ENCODE measurements at places on chromosomes 2 and 18.
A peak's percentile ranks its signal among the peaks of the same experiment; 100 is the strongest.

DNA sequence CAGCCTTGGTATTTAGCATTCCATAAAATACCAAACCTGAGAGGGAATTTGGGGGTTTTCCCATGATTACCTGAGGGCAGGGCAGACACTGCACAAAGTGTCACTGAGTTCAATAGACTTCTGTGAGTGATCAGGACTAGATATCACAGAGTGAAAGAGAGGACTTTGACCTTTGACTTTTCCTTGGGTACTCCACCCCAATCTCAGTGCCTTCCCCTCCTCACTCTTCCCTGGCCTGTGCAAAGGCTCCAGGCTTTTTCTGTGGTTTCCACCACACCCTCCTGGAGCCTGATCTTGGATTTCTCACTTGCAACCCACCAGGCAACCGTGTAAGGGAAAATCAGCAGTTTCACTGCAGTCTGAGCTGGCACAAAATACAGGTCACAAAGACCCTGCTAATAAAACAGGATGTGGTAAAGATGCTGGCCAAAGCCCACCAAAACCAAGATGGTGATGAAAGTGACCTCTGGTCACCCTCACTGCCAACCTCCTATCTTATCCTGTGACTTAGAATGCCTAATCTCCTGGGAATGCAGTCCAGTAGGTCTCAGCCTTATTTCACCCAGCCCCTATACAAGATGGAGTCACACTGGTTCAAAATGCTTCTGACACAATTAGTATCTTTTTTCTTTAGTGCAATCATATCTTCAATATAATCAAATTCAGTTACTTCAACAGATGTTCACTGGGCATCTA is 64.0 kb downstream of the BOD1L2 start:
- DNase-seq: no peak

- peak; percentile 87 for DNase-seq
Observed at GRCh38 chr2:201233192-201233811, 27.0 kb upstream of the CASP8 start.

DNA sequence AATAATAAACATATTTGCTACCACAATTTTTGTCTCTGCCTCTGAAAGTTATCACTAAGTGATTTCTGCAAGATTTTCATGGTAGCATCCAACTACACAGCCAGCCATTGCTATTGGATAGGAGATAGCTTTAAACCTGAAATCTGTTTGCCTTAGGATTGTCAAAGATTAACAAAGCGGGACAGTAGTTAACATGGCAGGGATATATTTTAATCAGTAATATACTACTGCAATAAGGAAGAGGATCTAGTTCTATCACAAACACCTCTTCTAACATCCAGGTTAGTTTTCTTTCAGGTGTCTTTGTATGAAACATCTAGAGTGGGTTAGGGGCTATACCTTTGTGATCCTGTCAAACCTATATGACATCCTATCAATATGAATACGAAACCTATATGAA is 641.3 kb downstream of the DPP10 start:
- no peak for DNase-seq

GRCh38 chr18:33757037-33757436 is 179.0 kb downstream of the ASXL3 start:
- DNase-seq: no peak

DNA sequence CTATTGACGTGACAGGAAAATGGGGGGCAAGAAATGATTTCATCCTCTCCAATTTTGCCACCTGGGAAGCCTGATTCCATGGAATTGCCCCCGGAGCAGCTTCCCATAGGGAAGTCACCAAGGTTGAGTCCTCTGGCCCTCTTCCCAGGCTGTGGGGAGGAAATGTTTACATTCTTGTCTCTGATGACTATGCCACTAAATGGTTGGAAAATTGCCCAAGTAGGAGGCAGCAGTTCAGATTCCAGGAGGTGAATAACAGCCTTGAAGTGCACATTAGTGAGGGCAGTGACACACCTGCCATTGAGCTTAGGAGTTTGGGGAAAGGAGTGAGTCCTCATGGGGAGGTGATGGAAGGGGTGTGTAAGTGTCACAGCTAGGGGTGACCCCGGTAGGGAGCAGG is 449.2 kb upstream of the DCC start:
- peak; percentile 61 for DNase-seq

GRCh38 chr2:157557770-157558169 is 70.9 kb downstream of the ACVR1C start:
- no peak for DNase-seq

DNA sequence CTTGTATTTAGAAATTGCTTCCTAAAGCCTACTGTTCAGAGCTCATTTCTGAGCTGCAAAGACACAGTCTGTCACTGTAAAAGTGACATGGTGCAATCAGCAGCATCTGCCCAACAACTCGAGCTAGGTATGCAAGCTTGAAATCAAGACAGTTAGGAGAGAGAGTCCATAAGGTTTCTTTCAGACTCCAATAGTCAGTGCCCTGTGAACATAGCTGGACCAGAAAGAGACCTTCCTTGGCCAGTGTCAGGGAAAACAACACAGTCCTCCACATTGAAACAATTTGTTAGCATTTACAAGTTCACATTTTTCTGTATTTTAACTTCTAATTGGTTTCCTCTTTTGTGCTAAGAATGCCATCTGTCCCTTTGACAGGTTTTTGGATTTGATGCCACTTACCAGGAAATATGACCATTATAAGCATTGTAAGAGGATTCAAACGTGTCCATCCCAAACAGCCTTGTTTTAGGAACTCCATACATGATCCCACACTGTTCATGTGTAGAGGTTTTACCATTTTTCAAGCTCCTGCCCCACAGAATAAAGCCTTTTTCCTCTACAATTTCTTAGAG is 8.9 kb upstream of the MYCN start:
- DNase-seq: no peak

Measured in stomach (tissue), 19 donors.